ENCODE measurements at places on chromosomes 7 and 10.

- peak; percentile 80 for DNase-seq
Measured at GRCh38 chr10:113569576-113569975, 16.7 kb downstream of the HABP2 start.

- no peak for DNase-seq
Measured at GRCh38 chr10:129579228-129579627, 112.2 kb downstream of the MGMT start.

GRCh38 chr10:98138031-98138430, 3.6 kb downstream of the R3HCC1L start:
- no peak for DNase-seq

- DNase-seq: no peak
Measured at GRCh38 chr10:44779511-44779910, 131.6 kb upstream of the TMEM72 start.

DNA sequence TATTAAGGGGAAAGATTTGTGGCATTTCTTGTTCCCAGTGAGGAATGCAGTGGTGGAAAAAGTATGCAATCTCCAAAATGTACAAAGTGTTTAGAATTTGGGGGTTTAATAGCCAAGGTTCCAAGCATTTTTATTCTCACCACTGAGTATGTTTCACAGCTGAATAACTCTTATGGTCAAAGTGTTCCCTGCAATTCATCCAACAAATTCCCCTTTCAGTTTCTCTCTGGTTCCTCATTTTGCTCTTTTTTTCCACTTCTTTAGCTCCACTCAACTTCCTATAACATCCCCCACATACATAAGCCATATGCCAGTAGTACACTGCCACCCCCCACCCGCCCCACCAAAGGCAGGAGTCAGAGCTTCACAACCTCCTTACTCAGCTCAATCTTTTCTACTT, 4.6 kb downstream of the HECW1 start:
- no peak for DNase-seq

GRCh38 chr10:128579280-128579865, 453.1 kb upstream of the MKI67 start:
- DNase-seq: no peak

DNA sequence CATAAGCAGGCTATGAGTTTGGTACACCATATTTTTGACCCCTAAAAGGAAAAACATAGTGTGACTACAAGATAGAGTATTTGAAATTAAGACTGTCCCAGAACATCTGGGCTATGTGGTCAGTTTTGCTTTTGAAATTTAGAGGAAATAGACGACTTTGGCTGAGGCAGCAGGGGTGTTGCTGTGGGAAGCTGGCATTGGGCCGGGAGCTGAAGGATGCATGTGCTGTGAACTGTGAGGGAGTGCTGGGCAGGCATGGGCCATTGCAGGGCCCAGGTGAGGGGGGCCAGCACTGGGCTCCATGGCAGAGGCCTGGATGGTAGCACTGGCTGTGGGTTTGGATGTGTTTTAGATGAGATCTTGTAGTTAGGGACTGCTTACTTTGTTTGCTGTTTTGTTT, 168.3 kb downstream of the BMPER start:
- DNase-seq: no peak

DNA sequence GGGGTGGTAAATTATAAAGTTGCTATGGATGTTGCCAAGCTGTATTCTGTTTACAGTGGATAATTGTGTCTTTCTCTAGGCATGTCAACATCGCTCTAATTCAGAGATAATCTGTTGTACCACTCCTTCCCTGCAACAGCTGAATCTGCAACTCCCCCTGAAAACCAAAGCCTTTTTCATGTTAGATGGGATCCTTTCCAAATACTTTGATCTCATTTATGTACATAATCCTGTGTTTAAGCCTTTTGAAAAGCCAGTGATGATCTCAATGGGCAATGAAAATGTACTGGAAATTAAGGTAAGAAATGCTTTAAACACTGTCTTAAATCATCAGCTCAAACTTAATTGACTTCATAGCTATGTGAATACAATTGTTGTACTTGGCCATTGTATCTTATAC, 91.0 kb downstream of the MET start:
- no peak for DNase-seq

DNA sequence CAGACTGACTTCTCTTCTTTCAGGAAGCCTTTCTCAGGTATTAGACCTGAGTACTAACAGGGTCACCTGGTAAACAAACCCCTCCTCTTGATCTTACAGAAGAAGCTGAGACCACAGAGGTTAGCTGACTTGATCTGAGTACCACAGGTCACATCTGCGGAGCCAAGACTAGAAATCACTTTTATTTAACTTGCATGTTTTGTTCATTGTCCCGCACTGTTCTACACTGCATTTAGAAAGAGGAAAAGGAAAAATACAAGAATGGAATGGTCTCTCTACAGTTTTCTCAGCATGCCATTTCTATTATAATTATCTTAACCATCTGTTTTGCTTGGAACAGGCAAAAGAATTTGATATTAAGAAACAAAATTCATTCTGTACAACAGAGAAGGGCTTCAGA, 245.6 kb upstream of the ETV1 start:
- DNase-seq: no peak

- no peak for DNase-seq
Measured at GRCh38 chr10:17652585-17652984, 8.6 kb downstream of the STAM start.

DNA sequence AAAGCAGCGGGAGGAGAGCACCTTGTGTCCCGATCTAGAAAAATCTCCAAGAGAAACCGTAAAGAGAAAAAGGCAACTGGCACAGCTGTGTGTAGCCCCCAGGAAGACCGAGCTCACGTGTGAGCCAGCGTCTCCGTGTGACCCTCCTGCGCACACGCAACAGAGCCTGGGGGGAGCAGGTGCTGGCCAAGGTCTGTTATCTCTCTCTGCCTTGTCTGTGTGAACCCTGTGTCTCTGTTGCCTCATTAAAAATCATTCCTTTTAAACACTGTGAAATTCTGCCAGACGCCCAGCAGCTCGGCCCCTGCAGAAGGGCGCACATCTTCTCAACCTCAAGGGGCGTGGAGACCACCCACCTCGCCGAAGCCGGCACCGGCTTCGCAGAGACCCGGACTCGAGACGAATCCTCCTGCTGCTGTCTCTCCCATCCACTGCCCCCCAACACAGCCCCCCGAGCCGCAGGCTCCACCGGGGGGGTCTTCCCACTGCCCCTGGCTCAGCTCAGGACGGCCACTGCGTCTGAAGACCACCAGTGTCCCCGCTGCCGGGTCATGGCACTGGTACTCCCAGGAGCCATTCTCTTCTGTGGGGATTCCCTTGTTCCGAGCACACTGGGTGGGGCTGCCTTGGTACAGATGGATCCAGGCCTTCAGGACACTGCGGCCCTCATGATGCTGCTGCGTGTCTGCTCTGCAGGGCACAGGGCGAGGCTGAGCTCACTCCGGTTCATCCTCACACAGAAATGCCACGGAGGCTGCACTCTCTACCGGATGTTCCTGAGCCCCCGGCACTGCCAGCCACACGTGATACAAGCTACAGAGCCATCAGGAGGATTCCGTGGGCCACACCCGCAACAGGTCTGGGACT, 94.3 kb upstream of the DNAAF5 start:
- DNase-seq: no peak

DNA sequence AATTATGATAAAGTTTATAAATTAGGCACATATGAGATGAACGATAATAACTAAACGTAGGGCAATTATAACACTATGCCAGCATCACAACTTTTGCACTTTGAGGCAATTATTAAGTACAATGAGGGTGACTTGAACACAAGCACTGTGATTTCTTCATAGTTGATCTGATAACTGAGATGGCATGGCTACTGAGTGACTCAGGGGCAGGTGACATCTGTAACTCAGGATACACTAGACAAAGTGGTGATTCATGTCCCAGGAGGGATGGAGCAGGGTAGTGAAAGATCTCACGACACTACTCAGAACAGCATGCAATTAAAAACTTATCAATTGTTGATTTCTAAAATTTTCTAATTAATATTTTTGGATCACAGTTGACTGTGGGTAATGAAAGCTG, 98.3 kb upstream of the ARHGAP21 start:
- peak; percentile 26 for DNase-seq

DNA sequence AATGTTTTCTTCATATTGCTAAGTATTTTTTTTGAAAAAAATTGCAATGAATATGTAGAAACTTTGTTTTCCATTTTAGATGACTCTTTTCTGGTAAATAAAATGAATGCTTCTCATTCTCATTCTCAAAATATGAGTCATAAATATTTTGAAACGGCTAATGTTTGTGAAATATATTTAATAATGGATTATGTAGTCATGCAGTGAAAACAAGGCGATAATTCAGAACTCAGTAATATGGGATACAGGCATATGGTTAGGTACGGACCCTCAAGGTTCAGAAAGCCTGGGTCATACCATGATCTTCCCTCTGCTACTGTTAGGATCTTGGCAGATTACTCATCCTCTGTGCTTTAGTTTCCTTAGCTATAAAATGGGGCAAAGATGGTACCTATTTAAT, 46.2 kb upstream of the SLC39A12 start:
- no peak for DNase-seq

DNA sequence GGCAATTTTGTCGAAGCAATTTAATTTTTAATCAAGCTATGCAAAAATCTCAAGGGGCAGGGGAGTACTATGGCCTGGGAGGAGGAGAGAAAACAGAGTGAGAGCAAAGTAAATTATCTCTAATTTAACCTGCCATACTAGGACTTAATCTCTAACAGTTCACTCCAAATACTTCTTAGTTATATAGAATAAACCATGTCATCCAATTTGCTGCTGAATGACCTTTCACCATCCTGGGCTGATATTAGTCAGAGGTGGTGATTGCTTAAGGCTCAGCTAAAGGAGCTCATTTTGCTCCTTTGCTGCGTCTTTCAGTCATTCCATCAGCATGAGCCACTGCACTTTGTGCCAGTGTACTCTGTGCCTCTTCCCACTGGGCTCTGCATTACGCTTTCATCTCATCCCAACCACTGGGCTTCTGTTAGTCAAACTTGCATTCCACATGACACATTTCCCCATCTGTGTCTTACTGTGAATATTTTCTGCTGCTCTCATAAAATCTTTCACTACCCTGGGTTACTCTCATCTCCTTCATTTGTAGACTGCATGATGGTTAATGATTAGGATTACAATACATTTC, 84.3 kb downstream of the CD36 start:
- peak; percentile 59 for DNase-seq

DNA sequence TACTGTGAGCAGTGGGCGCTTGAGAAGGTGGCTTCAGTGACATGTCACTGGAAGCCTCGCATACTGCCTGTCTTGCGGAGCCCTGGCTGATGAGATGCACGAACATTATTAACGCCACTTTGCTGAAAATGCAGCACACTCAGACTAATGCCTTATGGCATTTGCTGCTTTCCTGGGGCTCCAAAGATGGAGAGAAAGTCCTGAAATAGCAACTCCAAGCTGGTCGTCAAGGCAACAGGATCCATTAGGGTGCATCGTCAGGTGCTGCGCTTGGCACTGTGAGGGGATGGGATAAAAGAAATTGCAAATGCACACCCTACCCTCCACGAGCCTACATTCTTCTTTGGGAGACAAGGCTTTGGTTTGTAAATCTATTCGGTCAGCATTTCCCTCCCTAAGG, 592.5 kb downstream of the TYW1 start:
- DNase-seq: no peak

- DNase-seq: peak; percentile 58
Measured at GRCh38 chr10:6701289-6701688, 121.2 kb upstream of the PRKCQ start.

Data from gastrocnemius medialis (tissue), 4 donors.